HFF-Myc (cell line): ENCODE measurements at places on chromosomes 13 and 19.

DNA sequence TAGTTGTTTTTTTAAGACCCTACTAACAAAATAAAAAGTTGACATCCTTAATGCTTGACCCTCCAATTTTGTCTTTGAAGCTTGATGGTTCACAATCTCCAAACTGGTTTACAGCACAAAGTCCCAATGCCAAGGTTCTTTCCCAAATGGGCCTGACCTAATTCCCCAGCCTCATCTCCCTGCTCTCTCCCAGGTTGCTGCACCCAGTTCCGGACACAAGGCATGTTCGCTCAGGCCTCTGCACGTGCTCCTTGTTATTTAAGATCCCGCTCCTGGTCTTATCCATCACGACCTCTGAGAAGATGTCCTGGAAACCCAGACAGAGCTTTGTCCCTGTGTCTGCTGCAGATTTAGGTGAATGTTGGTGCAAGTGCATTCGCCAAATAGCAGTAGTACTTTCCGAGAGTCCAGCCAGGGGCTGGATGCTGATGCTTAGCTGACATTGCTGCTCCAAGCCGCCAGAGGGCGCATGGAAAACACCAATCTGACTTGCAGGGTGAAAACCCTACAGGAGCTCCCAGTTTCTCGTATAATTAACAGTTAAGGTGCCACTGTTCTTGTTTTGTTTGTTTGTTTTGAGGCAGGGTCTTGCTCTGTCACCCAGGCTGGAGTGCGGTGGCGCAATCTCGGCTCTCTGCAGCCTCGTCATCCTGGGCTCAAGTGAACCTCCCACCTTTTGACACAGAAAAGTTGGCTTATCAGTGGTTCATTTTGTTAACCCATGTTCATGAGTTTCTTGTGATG is 18.5 kb downstream of the LYPD3 start:
- no peak for DNase-seq

- no peak for DNase-seq
Measured at GRCh38 chr19:33752018-33752800, 44.5 kb upstream of the KCTD15 start.

GRCh38 chr13:112956571-112957294 is 12.3 kb upstream of the MCF2L start:
- no peak for DNase-seq

GRCh38 chr13:38998739-38999138 is 8.1 kb upstream of the STOML3 start:
- peak; percentile 2 for DNase-seq

DNA sequence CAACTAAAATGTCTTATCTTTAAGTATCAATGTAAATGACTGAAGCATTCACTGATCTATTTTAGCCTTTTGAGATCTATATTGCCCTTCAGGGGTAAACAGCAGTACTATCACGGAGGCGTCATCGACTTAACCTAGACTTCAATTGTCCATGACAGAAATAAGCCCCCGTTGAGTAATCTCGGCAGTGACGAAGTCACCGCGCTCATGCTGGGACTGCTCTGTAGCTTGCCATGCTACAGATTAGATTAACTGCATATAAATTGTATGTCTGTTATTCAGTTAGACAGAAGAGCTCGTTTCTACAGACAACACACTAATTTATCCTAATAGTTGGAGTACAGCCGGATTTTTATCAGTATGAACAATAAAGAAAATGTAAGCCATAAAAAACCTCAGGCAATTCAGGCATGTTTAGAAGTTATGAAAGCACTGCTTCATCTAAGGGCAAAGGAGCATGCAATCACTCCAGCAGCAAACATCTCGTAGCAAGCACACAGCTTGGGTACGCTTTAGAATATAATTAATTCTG is 56.6 kb downstream of the TUBGCP3 start:
- no peak for DNase-seq

DNA sequence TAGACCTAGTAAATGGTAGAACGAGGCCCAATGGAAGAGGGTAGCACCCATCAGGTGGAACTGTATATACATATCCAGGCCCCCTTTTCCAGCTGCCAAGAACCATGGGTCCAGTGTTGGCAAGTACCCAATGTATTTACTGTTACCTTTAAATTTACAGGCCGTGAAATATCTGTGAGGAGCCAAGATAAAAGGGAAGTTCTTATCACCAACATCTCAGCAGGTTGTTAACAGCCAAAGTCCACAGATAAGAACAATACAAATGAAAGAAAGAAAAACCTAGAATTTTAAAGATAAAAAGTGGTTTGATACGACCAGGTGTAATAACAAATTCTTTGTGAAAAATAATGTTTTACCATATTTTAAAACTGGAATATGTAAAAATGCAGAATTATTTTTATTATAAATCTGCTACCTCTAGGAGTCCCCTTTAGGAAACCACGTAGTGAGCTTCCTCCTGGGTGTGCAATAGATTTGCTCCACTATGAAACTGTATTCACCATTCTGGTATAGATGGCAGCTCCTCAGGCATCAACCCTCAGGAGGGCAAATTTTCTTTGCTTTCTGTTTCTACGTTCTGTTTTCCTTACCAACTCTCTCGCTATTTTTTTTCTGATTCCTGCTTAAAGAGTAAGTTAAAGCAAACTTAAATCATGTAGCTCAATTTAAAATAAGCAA is 292.2 kb upstream of the SLC10A2 start:
- no peak for DNase-seq

DNA sequence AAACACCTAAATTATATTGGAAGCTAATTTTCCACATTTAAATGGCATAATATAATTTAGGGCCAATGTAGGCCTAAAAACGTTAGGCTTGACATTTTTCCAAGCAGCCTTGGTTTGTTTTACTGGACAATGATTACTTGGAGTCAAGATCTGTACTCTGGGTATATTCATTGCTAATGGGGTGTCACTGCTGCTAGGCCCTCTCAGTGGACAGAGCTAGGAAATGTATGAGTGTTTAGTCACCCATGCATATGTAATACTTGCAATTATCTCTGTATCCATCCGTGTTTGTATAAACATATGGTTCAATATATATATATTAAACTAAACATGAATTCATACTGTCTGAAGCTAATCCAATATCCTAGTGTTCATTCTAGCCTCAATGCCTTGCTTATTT is 598.1 kb downstream of the DCT start:
- no peak for DNase-seq

GRCh38 chr13:110525328-110526319 is 35.9 kb downstream of the RAB20 start:
- DNase-seq, result no peak

DNA sequence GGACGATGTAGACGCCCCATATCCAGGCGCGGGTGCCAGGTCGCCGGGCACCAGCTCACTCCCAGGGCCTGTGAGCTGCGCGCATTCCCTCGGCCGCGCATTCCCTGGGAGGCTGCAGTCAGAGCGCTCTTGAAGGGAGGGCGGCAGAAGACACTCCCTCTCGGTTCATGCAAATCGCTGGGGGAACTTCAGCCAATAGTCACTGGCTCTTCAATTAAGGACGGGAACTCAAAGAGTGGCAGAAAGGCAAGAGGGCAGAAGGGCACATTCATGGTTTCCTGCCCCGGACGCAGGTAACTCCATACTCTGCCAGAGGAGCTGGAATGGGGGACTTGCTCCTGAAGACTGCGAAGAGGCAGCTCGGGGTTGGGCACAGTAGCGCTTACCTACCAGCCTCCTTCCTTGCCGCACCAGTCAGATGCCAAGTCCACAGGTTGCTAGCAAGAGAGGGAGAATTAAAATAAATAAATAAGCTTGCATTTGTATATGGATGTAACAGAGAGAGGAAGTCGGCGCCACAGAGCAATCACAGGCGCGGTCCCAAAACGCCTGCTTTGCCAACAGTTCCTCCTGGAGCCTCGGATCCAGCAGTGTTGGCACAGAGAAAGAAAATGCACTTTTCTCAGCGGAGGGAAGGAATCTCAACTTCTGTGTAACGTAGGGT is 459 bp downstream of the PCDH20 start:
- no peak for DNase-seq

DNA sequence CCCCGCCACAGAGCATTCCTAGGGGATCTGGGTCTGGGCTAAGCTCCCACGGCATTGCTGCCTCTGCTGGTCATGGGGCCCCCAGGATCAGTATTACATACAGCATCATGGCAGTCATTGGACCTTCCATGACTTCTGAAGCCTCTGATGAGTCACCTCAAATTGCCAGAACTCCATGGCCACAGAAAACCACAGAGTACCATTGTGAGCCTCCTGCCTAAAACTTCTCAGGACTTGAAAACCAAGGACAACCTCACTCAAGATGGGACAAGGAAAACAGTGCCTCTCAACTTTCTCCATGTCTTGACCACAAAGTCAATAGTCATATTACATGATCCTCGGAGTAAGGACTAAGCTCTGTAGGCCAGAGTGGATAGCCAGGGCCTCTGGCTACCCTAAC is 306.0 kb downstream of the GPC5 start:
- no peak for DNase-seq

GRCh38 chr19:4737955-4738600 is 14.4 kb upstream of the DPP9 start:
- no peak for DNase-seq

DNA sequence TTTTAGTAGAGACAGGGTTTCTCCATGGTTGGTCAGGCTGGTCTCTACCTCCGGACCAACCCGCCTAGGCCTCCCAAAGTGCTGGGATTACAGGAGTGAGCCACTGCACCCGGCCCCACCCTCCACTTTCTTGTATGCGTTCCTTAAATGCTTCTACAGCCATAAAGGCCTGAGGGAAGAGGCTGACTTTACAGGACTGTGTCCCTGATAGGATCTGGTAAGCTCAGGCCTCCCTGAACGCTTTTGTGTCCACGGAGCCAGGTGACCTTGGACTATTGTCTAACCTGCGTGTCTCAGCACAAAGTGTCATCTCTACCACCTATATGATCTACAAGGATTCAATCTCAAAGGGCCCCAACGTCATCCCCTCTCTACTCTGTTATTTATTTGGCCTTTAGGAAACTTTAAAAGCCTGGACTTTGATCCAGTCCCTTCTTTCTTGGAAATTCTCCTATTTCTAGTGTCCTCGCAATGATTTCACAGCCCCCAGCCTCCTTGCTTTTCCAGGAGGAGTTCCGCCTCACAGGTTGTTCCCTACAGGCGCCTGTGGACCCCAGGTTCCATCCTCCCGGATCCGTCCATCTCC is 701 bp downstream of the ZNF552 start:
- DNase-seq, result no peak
